ENCODE measurements at places on chromosomes 4 and X.

DNA sequence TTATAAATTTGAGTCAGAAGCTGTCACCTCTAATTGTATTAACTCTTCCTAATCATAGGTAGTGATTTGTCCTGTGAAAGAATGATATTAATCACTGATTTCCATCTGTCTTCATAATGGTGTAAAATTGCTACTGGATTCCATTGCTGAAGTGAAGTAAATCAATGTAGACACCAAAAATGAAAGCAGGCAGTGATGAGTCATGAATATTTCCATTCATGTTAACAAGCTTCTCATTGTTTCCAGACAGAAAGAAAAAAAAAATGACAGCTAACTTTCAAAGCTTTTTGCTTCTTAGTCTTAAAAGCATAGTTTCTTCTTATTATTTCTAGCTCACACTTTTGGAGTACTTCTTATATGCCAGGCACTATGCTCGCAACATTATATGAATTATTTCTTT lies 21.5 kb downstream of the FAM114A1 start:
- peak; percentile 4 for DNase-seq

- DNase-seq: no peak
Observed at GRCh38 chrX:109281483-109282275, 200.2 kb downstream of the GUCY2F start.

- no peak for DNase-seq
Observed at GRCh38 chrX:68703846-68704245, 56.4 kb downstream of the STARD8 start.

DNA sequence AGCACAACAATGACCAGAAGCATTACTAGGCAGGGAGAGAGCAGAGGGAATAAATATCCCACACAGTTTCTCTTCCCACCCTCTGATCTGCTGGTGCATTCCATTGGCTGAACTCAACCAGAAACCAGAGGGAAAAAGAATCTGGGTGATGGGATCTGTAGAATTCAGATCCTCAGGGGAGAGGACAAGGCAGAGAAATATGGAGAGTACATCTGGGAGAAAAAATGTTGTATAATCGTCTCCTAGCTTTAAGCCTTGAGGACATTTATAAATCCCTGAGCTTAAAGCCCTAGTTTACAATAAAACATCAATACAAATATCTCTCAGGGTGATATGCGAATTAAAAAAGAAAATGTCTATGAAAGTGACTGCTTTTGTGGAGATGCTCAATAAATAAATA lies 368.1 kb upstream of the MAD2L1 start:
- no peak for DNase-seq

DNA sequence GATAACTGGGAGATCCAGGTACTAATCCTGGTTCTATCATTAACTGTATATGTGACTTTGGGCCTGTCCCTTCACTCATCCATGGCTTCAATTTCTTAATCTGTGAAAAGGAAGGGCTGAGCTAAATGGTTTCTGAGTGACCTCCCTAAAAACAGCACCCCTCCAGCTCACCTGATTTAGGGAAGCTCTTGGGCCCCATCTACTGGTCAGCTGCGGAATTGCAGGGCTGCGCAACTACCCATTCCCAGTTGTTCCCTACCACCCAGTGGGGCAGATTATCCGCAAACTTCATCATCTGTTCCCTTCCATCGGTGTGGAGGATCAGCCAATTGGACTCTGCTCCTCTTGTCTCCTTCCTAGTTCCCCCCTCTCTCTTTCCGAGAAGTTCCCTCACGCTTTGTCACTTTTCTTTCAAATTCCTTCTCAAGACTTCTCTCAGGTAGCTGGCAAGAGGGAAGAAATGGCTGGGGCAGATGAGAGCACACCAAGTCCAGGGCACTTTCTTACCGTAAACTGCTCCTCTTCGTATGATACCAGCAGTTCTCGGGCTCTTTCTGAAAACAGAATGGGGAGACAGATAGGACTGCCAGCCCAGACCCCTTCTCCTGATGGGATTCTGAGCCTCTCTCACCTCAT lies 5.8 kb downstream of the LAS1L start:
- peak; percentile 53 for DNase-seq

- DNase-seq: no peak
Observed at GRCh38 chr4:98113012-98113411, 30.3 kb downstream of the STPG2 start.

DNA sequence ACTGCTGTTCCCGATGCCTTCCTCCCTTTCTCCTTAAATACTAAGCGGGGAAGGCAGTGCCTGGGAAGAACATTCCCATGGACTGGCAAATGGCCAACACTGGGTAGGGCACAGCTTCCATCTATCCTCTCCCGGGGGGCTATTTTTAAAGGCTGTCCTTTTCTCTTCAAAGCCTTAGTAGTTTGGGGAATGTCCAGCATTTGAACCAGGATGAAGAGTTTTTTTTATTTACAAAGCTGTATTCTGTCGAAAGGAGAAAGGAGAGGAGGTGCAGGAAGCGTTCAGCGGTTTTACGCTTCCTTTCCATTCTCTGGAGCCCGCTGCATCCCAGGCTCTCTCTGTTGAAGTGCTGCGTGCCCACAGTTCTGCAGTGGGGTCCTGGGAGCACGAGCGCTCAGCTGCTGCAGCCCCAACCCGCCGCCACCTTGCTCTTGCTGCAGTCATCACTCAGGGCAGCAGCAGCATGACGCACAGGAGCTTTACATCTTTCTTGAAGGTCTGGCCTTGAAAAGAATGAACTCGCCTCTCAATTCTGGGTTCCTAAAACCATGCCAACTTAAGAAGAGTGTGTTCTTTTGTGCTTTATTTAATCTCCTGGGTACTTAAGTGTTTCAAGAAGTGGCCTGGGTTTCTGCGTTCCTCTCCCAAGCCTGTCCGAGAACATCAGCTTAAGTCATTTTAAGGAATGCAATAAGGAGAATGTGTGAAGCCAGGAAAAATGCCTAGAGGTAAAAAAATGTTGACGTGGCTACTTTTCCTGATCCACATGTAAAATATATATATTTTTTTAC lies 427.2 kb downstream of the MAPK10 start:
- DNase-seq: no peak

GRCh38 chr4:107213880-107214279 lies 177.8 kb upstream of the DKK2 start:
- no peak for DNase-seq

- DNase-seq: no peak
Observed at GRCh38 chr4:158760866-158761265, 8.0 kb upstream of the FNIP2 start.

DNA sequence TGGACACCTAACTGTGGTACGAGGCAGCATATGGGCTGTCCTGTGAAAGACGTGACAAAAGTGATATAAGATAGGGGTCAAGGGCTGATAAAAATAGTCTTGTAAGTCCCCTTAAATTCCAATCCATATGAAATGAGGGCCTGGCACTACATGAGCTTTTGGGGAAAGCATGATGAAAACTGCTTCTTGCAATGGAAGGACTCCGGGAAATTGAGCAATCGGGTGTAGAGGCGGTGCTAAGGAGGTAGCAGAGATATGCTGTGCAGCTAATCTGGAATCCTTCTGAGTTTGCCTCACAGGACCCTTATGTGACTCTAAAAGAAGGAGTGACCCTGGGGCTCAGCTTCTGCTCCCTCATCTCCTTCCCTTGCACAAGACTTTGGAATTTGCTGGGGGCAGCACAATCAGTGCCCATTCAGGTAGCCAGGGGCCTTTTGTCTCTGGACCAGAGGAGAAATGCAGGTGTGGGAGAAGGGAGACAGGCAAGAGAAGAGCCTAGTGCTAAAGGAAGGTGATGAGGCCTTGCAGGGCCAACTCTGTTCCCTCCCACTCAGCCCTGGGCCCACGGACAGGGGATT lies 12.8 kb downstream of the CLDN2 start:
- DNase-seq: no peak

- no peak for DNase-seq
Observed at GRCh38 chr4:101199507-101200285, 147.6 kb downstream of the PPP3CA start.

DNA sequence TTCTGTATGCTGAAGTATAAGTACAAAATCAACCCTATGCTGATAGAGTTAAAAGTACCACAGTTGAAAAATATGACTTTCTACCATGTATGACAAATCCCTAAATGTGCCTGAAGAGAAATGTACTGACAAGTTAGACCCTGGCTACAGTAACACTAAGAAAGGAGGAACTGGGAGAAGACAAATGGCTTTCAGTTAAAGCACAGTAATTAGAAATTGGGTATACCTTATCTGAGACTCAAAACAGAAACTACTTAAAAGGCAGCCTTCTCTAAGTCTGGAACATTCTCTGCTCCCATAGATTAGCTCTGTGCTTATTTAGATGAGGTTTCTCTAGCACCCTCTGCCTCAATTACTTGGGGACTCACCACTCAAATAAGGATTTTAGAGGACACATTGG lies 189.1 kb downstream of the GPC3 start:
- no peak for DNase-seq

- DNase-seq: no peak
Observed at GRCh38 chrX:153993978-153994377, 21.4 kb downstream of the TMEM187 start.

DNA sequence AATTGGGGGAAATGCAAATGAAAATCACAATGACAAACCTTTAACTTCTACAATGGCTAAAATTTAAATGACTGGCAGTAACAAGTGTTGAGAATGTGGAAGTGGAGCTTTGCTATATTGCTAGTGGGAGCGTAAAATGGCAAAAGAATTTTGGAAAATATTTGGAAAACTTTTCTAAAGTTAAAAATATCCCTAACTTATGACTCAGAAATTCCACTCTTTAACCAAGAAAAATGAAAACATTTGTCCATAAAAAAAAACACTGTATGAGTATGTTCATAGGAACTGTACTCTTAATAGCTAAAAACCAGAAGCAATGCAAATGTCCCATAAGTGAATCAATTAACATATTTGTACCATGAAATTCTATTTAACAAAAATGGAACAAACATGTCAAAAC lies 3.6 kb downstream of the TBCK start:
- DNase-seq: no peak

DNA sequence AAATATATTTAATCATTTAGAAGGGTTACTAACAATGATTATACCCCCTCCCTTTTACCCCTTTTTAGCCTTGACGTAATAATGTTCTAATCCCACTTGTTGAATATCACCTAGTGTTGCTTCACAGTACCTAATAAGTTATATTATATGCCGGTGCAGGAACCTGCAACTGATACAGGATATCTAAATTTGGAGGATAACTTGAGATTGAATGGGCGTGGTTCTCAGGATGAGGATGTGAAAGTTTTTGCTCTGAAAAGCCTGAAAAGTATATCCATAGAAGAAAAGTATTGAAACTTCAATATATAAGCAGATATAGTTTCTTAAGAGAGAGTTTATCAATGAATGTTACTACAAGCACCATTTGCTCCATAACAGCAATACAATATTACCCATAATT lies 59.8 kb downstream of the ZNF711 start:
- no peak for DNase-seq

DNA sequence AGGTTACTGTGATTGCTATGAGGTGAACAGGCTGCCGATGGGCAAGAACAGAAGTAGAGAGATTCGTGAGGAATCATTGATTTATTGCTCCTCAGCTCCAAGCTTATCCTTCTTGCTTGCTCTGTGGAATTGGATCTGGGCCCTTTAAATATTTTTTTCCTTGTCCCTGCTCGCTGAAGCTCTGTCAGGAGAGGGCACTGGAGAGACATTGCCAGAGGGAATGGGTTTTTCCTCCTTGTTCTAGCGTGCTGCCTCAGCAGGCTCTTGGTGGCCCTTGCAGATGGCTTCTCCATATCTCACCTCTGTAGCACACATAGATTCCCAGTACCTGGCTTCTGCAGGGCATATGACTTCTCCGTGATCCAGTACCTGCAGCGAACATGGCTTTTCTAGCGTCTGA lies 67.4 kb downstream of the CNGA2 start:
- no peak for DNase-seq

GRCh38 chrX:153306527-153307115 lies 14.9 kb downstream of the PNMA6F start:
- no peak for DNase-seq

GRCh38 chr4:102780476-102781144 lies 19.8 kb upstream of the MANBA start:
- DNase-seq: no peak

DNA sequence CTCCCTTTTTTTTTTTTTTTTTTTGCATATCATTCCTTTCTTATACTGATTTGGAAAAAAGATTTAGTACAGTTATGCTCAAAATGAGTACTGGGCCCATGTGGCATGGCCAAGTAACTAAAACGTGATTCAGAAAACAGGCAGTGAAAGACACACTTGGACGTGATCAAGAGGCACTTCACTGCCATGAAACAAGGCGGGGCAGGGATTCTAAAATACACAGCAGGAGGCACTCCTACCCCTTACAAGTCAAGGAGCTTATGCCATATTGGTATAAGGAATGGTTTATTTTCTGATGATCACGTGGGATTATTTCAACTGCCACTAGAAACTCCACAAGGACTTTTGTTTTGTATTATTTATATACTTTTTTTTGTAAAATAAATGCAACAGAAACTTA lies 72.0 kb downstream of the CHST7 start:
- DNase-seq: no peak

GRCh38 chrX:39808471-39808917 lies 289.3 kb downstream of the BCOR start:
- no peak for DNase-seq

- peak; percentile 21 for DNase-seq
Observed at GRCh38 chr4:108172231-108172752, 3.6 kb upstream of the LEF1 start.
